ENCODE measurements at places on chromosomes 7 and 10.

GRCh38 chr10:73585327-73585726 is 5.8 kb downstream of the USP54 start:
- no peak for DNase-seq

- DNase-seq, result peak; percentile 49
Observed at GRCh38 chr7:93575555-93576399, 1.3 kb upstream of the CALCR start.

DNA sequence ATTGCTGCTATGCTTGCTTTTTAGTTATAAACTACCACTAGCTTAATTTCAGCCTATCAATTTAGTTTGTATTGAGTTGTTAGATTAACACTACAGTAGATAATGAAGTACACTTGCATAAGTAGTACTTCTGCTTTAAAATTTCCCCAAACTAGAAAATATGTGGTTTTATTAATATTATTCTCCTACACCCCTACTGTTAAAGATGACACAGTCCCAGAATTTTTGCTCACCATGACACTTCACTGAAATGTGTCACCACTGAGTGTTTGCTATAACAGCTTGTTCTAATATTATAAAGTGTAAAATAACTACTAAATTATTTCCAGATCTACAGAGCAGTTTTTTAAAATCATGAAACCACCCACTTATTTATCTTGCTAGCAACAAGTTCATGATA is 31.6 kb downstream of the RHEB start:
- no peak for DNase-seq

DNA sequence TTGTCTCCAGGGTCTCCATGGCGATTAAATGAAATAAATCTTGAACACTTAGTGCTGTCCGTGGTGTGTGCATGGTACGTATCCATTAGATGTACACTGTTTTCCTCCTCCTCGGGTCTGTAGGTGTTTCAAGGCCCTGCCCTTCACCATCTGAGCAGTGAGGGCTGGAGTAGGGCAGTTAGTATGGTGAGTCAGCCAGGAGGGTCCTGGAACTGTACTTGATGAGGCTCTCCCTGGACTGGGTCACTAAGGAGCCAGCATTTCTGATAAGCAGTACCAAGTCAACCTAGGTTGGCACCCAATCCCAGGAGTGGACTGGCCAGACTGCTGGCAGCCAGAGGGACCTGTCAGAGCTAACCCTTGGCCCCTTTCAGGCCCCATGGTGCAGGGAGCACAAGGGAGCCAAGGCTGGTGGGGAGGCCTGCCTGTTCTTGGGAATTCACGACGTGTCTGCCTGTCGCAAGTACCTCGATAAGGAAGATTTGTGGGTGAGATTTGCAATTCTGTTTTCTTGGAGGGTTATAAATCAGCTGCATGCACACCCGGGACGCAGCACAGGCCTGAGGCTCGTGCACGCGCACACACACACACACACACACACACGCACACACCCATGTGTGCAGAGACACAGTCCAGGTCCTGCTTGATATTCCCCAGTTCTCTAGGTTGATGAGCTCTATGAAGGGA is 114.2 kb downstream of the ZMIZ1 start:
- no peak for DNase-seq

DNA sequence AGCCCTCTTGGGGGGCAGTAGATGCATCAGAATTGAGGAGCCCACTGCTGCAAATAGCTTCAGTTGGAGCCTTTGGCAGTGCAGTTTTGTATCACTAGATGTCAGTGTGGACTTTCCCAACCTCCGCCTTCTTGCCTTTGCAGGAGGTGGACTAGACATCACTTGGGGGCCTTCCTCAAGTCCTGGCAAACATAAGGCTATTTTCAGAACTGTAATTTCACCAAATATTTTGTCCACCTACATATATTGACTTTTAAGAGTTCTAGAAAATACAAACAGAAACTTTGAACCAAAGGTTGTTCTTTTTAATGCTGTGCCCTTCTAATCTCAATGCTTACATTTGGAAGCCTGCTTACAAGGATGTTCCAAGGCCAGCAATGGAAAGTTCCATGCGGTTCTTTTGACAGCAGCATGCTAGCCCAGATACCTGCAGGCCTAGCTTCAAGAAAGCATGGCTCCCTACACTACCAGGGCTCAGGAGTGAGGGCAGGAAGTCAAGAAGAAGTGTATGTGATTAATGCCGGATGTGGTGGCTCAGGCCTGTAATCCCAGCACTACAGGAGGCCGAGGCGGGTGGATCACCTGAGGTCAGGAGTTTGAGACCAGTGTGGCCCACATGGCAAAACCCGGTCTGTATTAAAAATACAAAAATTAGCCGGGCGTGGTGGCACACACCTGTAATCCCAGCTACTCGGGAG is 8.0 kb upstream of the ZNRF2 start:
- peak; percentile 85 for DNase-seq

- no peak for DNase-seq
Observed at GRCh38 chr7:128735436-128735835, 3.7 kb upstream of the CALU start.

GRCh38 chr7:123783820-123784219 is 35.0 kb upstream of the WASL start:
- DNase-seq, result no peak

- DNase-seq, result no peak
Observed at GRCh38 chr7:28573059-28573553, 160.8 kb downstream of the CREB5 start.

GRCh38 chr7:22296265-22296566 is 60.7 kb downstream of the RAPGEF5 start:
- DNase-seq, result no peak

- DNase-seq, result no peak
Observed at GRCh38 chr10:52703898-52704297, 68.7 kb downstream of the MBL2 start.

DNA sequence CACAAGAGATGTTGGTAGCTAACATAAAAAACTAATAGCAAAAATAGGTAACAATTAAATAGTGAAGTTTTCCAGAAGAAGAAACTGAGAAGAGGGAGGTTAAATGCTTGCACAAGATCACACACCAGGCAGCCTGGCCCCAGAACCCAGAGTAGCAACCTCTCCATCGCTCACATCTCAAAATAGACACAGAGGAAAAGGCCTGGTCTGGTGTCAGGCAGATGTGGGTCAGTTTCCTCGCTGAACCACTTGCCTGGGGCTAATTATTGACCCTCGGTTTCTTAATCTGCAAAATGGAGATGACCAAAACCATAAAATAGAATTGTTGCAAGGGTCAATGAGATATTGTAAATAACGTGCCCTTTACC is 44.5 kb upstream of the STK17A start:
- no peak for DNase-seq

- no peak for DNase-seq
Observed at GRCh38 chr10:87079106-87079836, 15.4 kb downstream of the GLUD1 start.

DNA sequence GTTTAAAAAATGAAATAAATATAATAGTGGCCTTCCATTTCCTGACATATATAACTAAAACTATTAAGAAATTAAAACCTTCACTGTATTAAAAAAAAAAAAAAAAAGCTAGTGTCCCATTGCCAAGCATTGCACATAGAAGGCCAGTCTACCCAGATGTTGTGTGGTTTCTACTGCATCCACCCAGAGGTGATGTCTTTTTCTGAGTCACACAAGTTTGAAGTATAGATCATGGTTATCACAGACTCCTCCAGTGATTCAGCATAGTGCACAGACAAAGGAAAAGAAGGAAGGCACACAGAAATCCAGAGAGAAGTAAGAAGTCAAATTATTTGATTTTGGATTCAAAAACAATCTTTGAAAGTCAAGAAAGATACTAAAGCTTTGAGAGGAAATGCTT is 429.0 kb downstream of the ETV1 start:
- no peak for DNase-seq

DNA sequence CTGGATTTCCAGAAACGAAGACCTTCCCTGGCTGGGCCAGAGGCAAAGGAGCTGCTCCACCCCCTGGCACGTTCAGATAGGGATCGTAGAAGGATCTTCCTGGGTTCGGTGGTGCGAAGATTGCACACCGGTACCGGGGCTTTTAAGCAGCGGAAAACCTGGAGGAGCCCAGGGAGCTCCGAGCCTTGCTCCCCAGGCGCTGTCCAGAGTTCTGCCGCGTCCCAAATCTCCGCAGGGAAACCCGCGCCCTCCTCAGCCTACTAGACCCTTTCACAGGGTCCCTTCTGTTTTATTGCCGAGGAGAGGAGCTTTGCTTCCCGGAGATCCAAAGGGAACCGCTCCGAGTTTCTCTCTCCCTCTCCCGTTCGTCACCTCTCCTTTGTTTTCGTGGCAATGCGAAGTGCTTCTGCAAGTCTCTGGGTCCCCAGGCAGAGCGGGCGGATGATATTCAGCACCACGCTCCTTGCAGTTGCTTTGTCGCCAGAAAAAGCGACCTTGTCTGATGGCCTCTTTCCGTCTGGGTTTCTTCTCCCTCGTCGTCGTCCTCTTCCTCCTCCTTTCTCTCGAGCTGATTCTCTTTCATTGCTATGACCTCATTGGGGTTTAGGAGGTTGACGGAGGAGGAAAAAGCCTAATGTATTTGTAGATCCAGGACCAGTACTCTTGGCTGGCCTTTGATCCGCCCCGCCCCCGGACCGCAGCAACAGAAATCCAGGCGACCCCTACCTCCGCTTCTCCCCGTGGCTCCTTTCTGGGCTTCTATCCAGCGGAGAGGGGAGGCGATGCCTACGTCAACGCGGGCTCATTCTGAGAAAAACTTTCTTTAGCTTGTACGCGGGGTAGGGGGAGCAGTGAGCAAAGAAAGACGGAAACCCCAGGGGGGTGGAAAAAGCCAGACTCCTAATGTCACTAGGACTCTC is at the start of gene TMEM196:
TSS of gene TMEM196 (minus strand) at position 777 of the 920 bp plus-strand sequence. CDS start 921 bp downstream, outside the sequence.
- DNase-seq, result peak; percentile 19

DNA sequence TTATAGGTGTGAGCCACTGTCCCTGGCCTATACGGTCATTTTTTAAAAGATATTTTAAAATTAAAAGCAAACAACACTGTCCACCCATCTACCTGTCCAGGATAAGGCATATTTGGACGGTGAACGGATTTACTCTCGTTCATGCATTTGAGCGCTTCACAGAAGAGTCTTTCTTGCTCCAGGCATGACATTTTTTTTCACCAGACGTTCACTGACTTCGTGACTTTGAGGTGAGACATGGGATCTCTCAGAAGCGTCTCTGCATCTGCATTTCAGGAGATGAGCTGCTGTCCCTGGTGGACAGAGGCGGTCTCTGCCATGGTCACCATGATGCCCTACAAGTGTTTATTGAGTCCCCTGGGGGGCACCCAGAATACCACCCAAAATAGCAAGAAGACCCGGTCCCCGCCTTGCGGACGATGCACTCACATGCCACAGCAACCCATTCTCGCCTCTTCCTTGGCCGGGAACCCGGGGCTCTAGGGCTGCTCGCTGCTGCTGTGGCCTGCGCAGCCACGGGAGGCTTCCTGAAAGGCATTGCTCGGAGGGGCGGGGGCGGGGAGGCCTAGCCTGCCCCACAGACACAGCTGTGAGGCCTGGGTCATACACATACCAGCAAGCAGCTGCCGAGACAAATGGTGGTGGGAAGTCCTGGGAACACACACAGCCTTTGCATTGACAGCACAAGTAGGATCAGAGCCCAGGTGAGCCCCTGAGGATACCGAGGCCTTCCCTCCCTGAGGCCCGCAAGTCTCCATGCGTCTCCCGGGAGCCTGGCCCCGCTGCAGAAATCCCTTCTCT is 84.4 kb downstream of the RGS10 start:
- no peak for DNase-seq

GRCh38 chr10:97224483-97225435 is 39.0 kb upstream of the SLIT1 start:
- no peak for DNase-seq

GRCh38 chr7:98909487-98909886 is 31.2 kb downstream of the TRRAP start:
- DNase-seq, result no peak
